ENCODE measurements at places on chromosomes 11 and 22. TPM values are rescaled to one million over a fixed set of nuclear protein-coding genes. Genes with fewer than 3 reads are reported as not detected.
A peak's percentile ranks its signal among the peaks of the same experiment; 100 is the strongest.

The TRIM49 gene
- total RNA-seq, result not detected

The CHEK2 gene
- total RNA-seq, result 33.6 TPM

The CDC45 gene
- total RNA-seq, result 56.1 TPM

The NDUFA6 gene
- 69.0 TPM for total RNA-seq

The MPZL2 gene
- 9.2 TPM for total RNA-seq

GRCh38 chr11:65423516-65424204 is 1.1 kb downstream of the NEAT1 start:
- H3K4me3 ChIP-seq, result peak overlapping the region; percentile 100
- DNase-seq, result peak; percentile 60
- peaks cover 2% of the 10 kb centered on the region for H3K27me3 ChIP-seq
- peaks cover 53% of the 10 kb centered on the region for H3K4me1 ChIP-seq

DNA sequence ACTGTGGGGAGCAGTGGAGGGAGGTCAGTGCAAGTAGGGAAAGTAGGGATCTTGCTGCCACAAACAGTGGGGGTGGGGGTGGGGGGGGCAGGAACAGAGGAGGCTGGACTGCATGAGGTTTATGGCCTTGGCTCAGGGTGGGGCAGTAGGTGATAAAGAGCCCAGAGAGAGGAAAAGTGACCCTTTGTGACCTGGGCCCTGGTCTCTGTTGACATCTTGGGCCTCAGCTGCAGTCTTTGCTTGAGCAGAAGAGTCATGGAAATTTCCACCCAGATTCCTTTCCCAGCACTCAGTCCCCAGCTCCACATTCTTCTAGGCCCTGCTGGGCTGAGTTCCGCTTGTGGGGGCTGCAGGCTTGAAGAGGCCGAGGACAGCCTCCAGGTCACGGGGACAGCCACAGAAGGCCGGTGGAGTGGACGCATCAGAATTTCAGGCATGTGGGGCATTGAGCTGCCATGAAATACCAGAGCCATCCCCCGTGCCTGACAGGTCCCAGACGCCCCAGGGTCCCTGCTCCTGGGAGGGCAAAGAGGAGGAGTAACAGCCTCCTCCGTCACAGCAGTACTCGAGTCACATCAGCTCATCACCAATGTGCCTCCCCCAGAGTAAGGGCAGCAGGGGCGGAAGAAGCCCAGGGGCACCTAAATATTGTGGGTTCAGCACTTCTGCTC is 9.7 kb upstream of the MALAT1 start:
- H3K27ac ChIP-seq, result no peak overlapping the region
- H3K4me3 ChIP-seq, result no peak overlapping the region
- H3K4me1 ChIP-seq, result peaks cover 24% of the 10 kb centered on the region
- H3K27me3 ChIP-seq, result peaks cover 2% of the 10 kb centered on the region
- no peak for DNase-seq

- DNase-seq, result no peak
- H3K27me3 ChIP-seq, result no peaks in the 10 kb centered on the region
- H3K36me3 ChIP-seq, result no peaks in the 10 kb centered on the region
- peaks cover 6% of the 10 kb centered on the region for H3K4me1 ChIP-seq
Observed at GRCh38 chr22:47000888-47001287, 238.4 kb downstream of the TBC1D22A start.

DNA sequence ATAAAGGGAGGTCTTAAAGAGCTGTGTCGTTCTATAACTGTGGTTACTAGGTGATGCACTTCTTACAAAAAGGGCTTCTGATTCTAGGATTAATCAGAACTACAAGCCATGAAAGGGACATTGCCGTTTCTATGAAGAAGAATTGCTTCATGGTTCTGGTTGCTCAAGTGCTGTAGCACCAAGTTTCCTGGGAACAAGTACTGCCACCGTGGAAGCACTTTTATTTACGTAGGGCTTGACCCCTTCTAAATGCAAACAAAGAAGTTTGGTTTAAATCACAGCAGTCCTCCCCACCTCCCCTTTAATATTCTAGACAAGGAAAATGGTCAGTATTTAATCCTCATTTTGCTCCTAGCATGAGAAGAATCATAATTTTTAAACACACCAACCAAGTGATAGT is 9.8 kb downstream of the YAP1 start:
- no peak overlapping the region for H3K27ac ChIP-seq
- H3K4me1 ChIP-seq, result peaks cover 2% of the 10 kb centered on the region
- no peaks in the 10 kb centered on the region for H3K36me3 ChIP-seq
- H3K27me3 ChIP-seq, result peaks cover 43% of the 10 kb centered on the region

Data from activated naive CD8-positive, alpha-beta T cell treated with anti-CD3 and anti-CD28 coated beads, Interleukin-2, amount 10 ng/mL, durations not matched to agents 7 days and 5 days (primary cell).